RWPE2 (cell line): ENCODE measurements at places on chromosomes 1 and 21.

DNA sequence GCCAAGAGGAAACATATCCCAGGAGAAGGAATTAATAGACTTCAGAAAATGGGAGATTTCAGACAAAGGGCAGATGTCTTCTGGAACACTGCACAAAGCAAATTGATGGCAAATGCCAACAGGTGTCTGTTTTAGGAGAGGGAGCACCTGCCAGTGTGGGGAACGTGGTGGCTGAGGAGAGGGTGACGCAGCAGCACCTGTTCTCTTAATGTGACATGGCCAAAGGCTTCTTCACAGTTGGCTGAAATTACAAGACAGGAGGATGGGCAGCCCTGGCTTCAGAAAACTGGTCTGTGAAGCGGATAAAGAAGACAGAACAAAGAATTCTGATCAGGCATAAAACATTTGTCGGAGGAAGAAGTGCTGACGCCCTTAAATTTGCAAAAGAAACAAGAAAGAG is 178.7 kb upstream of the RUNX1 start:
- no peak for DNase-seq

DNA sequence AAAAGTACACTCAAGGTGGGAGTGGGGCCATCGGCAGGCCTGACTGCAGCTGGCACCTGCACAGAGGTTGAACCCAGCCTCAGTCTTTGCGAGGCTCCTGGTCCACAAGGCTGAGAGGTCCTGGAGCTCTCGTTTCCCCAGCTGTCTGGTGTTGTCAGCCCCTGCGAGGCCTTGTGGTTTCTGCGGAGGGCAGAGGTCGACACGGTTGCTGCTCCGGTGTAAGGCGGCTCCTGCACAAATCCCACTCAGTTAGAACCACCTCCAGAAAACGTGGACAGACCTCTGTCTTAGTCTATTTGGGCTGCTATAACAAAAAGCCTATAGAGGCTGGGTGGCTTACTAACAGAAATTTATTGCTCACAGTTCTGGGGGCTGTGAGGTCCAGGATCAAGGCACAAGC is 5.8 kb downstream of the KIAA1614 start:
- DNase-seq, result no peak

GRCh38 chr1:236502972-236503639 is 20.7 kb upstream of the LGALS8 start:
- DNase-seq, result no peak

DNA sequence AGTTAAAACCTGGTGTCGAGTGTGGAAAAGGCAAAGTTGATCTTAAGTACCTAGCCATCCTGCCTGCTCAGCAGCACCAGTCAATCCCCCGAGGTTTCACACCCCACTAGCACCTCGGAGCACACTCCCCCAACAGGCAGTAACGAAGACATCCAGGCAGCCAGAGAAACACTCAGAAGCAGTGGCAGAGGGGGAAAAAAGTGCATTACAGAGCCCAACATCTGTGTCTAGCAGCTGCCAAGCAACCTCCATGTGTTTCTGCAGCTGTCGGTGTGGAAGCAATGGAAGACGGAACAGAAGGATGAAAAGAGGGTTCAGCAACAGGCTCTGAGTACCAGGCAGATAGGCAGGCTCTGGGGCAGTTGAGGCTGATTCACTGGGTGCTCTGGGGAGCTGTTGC is 73.4 kb upstream of the PROX1 start:
- no peak for DNase-seq

DNA sequence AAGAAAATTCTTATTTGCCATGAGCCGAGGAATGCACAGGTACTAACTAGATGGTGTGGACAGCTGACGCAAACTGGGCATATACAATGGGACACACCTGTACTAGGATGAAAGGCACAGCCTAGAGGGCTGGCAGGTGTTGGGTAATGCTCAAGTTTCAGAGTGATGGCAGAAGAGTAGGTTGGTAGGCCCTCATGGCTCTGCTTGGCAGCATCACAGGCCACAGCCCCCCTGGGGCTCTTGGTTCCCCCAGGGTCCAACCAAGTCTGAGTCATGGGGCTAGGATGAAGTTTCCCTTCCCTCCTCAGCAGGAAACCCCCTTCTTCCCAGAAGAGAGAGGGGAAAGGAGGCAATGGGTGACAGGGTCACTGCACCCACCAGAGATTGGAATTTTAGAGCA is 35.2 kb downstream of the SPEN start:
- no peak for DNase-seq

GRCh38 chr1:47478090-47478489 is 40.2 kb downstream of the FOXD2 start:
- DNase-seq, result no peak

- peak; percentile 95 for DNase-seq
Observed at GRCh38 chr1:178093494-178093950, 382 bp upstream of the RASAL2 start.

DNA sequence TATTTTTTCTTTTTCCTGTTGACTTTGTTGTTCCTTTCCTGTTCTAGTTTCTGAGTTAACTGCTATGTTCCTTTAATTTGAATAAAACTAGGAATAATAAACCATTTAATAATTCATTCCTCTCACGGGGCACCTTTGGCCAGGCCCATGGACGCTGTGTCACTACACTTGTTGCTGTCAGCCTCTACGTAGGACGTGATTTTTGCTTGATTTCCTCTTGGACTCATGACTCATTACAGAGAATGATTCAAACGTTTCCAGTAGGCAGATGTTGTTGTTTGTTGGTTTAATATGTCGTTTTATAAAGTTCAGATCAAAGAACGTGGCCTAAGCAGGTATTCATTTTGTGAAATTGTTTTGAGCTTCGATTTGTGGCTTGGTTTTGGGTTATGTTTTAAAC is 9.1 kb upstream of the SLC19A1 start:
- no peak for DNase-seq

- no peak for DNase-seq
Observed at GRCh38 chr1:11412141-11412540, 66.8 kb upstream of the DISP3 start.

- DNase-seq, result no peak
Observed at GRCh38 chr21:32347977-32348376, 44.8 kb downstream of the URB1 start.

DNA sequence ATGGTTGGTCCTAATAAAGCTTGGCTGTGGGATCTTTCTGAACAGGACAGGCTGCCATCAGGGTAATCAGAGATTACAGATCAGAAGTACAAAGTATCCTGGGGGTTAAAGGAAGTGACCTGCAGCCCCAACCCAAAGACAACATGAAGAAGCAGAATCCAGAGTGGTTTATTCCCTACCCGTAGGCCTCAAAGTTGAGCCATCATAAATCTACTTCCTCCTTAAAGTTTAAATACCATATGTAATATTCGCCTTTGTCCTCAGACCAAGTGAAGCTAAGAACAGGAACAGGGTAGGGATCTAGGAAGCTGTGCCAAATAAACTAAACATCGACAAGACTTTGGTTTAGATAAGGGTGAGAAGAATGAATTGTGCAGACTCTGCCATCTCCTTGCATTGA is 15.9 kb upstream of the DHX9 start:
- no peak for DNase-seq

GRCh38 chr1:5976231-5976630 is 16.0 kb downstream of the NPHP4 start:
- no peak for DNase-seq

DNA sequence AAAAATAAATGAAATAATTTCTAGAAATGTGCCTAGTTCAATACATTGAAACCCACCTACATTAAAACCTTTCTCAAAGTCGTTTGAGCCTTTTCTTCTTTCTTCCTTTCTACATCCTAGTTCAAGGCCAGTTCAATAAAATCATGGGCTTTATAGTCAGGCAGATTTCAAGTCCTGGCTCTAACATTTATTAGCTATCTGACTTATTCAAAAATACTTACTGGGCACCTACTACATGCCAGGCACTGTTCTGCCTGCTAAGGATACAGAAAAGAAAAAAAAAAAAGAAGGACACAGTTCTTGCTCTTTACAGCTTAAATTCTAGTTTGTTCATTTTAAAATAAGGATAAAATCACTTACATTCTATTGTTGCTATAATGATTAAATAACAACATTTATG is 134.2 kb upstream of the FGGY start:
- DNase-seq, result no peak

DNA sequence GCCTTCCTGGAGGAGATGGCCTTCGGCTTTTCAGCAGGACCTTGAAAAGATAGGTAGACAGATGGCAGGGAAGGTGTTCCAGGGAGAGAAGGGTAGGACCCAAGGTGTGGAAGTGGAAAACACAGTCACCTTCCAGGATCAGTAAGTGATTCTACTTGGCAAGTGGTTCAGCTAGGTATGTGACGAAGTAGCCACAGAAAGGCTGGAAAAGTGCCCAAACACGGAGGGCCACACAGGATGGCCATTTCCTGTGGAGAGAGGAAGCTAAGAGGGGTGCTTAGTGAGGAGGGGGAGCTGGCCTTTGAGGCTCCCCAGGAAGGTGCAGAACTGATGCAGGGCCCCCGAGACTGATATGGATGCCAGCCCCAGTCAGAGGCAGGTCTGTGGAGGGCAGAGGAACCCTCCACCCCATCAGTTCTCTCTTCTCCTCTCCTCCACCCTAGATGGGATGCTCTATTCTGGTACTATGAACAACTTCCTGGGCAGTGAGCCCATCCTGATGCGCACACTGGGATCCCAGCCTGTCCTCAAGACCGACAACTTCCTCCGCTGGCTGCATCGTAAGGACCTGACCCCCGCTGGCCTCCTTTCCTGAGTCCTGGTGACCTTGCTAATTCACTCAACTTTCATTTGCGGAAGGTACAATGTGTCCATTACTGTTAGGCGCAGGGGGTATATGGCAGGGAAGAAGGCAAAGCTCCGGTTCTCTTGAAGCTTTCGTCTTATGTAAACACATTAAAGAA is 6.8 kb downstream of the SEMA4A start:
- DNase-seq, result no peak

DNA sequence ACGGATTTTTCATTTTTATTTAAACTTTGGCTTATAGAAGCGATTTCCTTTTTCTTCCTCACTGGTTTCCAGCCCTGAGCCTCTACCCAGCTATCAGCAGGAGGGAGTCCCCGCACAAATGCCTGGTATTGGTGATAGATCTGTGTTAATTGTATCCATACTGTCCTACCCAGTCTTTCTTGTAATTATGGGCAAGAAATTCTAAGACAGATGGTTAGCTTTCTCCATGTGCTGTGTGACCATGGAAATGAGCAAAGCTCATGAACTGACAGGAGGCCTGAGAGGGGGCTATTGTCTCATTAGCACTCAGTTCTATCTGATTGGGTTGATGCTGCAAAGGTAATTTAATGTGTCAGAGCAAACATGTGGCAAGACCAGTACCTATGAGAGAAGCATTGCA is 108.1 kb upstream of the IVNS1ABP start:
- DNase-seq, result no peak

DNA sequence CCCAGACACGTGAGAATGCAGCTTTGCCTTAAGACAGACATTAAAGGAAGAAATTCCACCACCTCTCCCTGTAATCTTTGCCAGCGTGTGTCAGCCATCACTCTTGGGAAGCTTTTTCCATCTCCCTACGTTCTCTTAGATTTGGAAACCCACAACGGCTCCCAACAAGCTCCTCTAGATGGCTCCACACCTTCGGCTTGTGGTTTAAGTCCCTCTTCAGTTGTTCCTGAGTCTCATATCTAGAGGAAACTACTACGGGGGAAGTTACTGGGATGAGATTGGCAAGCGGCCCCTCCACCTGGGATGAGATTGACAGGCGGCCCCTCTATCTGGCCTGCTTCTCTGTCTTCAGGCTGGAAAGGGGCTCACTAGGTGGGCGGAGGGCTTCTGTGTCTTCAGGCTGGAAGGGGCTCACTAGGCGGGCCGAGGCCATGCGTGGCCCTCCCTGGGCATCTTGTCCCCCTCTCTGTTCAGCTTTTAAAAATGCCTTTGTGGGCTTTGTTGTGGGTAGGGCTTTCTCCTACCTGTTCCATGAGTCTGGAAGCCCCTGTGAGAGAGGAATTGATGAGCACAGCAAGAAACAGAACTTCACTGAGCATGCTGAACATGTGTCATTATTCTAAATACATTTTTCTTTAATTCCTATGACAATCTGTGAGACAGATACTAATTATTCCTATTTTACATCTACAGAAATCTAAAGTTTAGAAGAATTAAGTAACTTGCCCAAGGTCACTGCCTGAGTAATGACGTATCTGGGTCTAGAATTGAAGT is 670.5 kb downstream of the KIF26B start:
- no peak for DNase-seq

- DNase-seq, result no peak
Observed at GRCh38 chr1:227766653-227767277, 31.5 kb downstream of the SNAP47 start.

GRCh38 chr1:15355968-15356625 is 53.6 kb upstream of the EFHD2 start:
- DNase-seq, result no peak

- no peak for DNase-seq
Observed at GRCh38 chr1:19219451-19219850, 9.4 kb upstream of the UBR4 start.

GRCh38 chr1:50368179-50369007 is 54.9 kb downstream of the DMRTA2 start:
- no peak for DNase-seq

DNA sequence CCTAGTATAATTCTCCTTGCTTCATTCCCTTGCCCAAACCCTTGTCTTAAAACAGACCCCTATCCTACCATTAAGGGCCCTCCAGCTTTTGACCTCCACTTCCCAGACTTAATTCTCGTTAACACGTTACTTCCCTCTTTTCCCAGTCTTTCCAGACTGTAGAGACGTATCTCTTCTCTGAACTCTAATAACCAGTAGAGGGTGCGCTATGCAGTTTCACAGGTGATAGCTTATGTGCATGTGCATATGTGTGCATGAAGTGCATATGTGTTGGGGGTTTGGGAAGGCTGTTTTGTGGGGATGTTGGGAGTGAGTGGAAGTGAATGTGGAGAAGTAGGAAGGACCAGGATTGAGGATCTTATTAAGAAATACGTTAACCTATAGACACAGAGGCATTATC is 78.1 kb upstream of the CCDC190 start:
- no peak for DNase-seq

DNA sequence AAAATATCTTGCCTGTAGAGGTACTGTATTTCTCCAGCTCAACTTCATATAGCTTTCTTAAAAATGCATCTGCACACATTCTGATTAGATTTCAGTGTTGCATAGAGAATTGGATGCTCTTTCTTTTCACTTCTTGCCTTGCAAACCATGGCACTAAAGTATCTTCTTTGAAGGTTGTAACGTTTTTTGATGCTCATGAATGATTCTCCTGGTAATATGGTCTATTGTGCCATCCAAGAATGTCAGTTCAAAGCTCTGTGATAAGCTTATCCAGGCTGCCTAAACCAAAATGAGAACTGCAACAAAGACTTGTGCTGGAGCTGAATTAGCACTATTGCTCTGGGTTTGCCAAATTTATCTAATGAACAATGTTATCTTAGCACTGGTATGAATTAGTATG is 1.9 kb downstream of the SGIP1 start:
- DNase-seq, result no peak

- DNase-seq, result no peak
Observed at GRCh38 chr1:156540955-156541354, 31.4 kb downstream of the IQGAP3 start.

DNA sequence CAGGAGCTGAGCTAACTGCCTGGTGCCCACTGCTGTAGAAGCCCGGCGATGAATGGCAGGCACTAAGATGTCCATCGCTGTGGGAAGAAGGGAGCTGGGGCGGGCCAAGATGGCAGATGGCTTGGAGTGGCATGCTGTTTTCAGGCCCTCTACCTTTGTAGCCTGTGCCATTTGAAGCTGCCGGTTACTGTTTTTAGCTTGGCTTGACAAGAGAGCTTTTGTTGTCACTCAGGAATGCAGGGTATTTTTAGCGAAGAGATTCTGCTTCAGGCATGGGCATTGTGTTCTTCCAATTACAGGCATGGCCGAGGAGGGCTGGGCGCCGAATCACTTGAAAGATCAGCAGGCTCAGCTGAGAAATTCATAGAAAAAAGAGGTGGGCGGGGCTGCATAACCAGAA is 348.7 kb downstream of the RPS6KC1 start:
- no peak for DNase-seq

GRCh38 chr1:41538741-41539417 is 54.4 kb upstream of the EDN2 start:
- DNase-seq, result no peak
